ENCODE measurements at places on chromosomes 2 and 18.

DNA sequence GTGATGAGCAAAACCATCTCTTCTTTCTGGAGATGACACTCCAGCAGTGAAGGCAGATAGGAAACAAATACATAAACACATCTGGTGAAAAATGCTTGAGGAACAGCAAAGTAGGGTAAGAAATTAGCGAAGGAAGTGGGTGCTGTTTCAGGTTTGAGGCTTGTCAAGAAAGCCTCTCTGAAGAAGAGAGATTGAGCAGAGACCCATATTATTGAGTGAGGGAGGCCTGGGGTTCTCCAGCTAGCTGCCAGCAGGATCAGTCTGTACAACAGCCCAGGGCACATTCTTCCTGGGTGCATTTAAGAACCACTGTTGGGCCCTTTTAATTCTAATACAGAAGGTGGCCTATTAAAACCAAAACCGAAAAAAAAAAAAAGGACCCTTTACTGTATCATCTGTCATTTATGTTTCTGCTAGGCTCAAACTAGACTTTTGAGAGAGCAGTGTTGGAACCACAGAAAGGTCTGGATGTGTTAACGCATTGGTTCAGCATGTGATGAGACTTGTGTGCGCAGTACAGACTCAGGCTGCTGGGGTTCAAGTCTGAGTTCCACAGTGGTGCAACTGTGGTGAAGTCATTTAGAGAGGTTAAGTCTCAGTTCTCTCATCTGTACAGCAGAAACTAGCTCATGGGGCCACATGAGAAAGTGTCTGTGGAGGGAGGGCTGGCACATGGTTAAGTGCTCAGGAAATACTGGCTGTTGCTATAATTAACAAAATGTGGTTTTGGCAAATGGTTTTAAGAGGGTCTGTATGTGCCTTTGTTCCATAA lies 28.9 kb downstream of the MGAT5 start:
- no peak for DNase-seq

DNA sequence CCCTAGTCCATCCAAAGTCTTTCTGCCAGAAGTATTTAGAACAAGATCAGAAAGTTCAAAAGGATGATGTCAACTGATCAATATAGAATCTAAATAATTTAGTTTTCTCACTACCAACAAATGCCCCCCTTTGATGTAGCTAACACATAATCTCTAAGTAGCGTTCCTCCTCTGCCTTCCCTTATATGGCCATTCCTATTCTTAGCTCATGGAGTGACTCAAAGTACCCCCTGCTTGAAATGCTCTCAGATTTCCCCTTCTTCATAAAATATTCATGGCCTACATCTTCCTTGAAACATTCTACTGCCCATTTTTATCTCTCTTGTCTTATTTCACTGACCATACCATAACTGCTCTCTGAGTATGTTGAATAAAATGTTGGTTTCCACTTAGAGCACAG lies 151.5 kb downstream of the UPP2 start:
- DNase-seq: no peak

DNA sequence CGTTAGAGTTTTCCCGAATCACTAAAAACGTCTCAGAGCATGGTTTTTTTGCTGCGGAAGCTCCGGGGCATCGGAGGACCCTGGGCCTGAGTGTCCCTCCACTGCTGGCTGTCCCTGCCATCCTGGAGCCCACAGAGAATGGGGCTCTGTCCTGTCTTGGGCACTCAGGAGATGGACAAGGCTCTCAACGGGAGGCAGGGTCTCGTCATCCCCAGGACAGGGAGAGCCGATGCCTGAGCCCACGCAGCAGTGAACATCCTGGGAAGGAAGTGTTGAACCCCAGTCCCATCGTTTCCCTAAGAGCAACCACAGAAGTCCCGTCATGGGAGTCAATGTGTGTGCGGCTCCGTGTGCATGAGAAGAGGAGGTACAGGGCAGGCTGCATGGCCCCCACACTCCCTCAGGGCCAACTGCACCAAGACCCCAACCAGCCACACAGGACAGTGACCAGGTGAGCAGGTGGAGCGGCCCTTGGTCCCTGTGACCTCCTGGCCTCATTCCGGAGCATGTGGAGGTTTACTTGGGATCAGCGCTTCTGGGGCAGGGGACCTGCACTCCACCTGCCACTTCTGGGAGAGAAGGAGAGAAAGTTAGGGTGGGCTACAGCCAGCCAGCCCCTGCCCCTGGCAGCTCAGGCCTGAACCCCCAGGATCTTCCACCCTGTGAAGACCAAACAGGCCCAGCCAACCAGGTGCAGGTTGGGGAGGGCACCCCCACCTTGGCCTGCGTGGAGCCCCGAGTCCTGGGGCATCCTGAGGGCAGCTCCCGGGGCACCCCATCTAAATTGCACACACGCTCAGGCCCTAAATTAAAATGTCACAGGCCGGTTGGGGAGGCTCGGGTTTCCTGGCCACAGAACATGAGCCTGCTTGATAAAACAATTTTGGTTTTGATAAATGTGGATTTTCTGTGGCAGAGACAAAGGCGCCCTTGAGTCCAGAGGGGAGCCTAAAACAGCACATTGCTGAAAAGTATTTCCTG lies 3.1 kb upstream of the SNED1 start:
- DNase-seq: no peak

DNA sequence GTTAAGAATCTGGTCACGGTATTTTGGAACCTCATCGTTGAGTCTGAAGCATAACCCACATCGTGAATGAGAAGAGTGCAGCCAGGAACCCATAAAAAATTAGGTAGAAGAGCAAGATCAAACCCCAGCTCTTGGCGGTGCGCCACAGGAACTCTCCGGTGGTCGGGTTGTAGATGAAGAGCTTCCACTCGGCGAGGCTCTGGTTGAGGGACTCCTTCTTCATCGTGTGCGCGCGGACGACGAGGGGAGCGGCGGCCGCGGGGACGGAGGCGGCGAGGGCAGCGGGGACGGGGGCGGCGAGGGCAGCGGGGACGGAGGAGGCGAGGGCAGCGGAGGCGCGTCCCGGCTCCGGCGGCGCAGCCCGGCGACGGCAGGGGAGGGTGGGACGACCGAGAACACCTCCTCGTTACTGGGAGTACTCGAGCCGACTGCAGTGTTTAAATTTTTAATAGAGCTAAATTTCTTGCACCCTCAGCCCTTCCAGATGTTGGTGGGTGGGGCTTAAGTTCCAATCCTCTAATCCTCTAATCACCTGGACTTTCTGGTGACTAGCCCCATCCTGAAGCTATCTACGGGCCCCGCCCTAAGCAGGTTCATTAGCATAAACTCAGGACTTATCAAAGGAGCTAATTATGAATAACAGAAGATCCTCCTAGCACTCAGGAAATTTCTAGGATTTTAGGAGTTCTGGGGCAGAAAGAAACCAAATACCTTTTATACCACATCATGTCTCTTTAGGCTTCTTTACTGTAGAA lies 20.4 kb upstream of the PAPOLG start:
- DNase-seq: no peak

- no peak for DNase-seq
Measured at GRCh38 chr18:10508591-10508990, 17.2 kb upstream of the NAPG start.

- DNase-seq: no peak
Measured at GRCh38 chr2:238898534-238899281, 50.8 kb downstream of the TWIST2 start.

DNA sequence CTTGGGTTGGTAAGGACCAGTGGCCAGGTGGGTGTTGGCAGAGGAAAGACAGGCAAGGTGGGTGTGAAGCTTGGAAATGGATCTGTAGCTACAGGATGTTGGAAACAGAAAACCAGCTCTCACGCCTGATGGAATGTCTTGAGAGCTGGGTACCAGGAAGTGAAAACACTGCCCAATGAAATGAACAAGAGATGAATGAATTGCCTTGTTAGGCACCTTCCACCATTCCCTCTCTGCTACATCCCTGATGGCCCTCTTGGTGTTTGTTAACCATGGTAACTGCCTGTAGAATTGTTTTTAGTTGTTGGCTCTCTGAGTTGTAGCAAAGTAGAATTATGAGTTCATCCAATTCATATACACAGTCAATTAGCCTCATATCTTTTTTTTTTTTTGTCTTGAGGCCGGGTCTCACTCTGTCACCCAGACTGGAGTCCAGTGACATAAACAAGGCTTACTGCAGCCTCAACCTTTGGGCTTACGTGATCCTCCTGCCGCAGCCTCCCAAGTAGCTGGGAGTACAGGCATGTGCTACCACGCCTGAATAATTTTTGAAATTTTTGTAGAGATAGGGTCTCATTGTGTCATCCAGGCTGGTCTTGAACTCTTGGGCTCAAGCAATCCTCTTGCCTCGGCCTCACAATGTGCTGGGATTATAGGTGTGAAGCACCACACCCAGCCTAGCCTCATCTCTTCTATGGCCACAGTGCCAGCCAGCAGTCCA lies 9.5 kb downstream of the KCMF1 start:
- DNase-seq: no peak

DNA sequence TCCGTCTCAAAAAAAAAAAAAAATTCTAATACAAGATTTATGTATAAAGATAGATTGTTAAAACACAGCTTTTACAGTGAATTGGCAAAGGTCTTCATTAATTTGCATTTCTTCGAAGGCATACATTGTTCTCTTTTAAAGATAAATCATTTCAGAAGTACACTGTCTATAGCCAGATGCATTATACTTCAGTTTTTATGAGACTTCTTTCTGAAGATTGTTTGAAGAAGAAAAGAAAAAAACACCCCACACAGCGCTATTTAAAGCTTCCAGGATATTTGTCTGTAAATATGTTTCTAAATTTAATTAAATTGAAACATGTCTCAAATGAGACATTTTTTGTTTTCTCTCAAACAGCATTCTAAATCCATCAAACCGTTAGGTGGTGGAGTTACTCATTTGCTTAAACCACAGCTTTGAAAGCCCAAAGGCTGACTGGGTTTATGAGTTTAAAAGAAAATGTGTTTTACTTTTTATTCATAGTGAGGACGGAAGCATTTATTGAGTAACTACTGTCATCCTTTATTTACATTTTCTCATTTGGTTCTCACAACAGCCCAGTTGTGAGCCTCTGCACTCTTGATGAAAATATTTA lies 42.4 kb upstream of the C1GALT1C1L start:
- no peak for DNase-seq

DNA sequence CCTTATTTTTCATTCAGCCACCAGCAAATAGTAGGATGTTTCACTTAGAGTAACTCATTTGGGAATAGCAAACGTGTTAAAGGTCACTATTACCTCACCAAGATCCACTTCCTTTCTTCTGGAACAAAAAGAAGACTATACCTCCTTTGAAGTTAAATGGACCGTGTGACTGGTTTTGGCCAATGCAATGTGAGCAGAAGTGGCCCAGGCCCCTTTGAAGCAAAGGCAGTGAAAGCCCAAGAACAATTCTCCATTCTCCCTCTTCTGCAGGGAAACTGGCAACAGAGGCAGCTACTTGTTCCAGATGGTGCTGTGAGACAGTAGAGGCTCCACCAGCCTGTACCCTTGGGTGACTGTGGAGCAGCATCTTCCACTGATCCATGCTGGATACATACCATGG lies 11.3 kb upstream of the MALL start:
- no peak for DNase-seq

GRCh38 chr2:218863021-218863520 lies 3.5 kb downstream of the WNT6 start:
- no peak for DNase-seq

GRCh38 chr2:120979921-120980320 lies 244.3 kb downstream of the GLI2 start:
- no peak for DNase-seq

GRCh38 chr2:119606674-119607073 lies 62.4 kb downstream of the CFAP221 start:
- DNase-seq: no peak

DNA sequence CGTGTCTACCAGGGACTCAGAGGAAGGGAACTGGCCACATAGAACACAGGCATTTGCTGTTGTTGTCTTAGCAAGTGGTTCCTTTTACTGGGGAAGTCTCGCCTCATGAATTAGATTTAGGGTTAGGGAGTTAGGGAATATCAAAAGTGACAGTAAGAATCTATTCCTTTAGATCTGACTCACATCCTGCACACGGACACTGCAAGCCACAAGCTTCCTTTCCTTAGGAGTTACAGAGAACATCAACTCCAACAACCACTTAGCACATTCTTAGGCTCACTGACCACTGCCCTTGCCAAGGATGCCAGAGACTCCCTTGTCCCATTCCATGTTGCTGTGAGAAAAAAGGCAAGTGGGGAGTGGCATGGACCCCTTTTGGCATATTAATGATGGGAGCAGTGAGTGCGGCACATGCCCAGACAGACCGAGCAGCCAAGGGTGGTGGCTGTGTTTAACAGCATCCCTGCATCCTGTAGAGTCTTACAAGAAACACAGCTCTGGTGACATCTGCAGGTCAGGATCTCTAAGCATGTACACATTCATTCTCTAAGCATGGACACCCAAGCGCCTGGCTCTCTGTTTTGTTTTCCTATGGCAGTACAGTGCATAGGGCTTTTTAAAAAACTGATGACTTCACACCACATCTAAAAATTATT lies 745.6 kb upstream of the RAB6C start:
- DNase-seq: no peak

Data from ELR (cell line).